Activated CD4-positive, alpha-beta T cell treated with anti-CD3 and anti-CD28 coated beads, Interleukin-2, amount 10 ng/mL, durations not matched to agents 24 days and 14 days (primary cell): ENCODE measurements at places on chromosomes 11 and 22. TPM values are rescaled to one million over a fixed set of nuclear protein-coding genes. Genes with fewer than 3 reads are reported as not detected.
A peak's percentile ranks its signal among the peaks of the same experiment; 100 is the strongest.

- no peak for DNase-seq
These were observed 676.8 kb downstream of the NTM start for GRCh38 chr11:132047167-132047566.

- no peak for DNase-seq
These were observed 13.2 kb downstream of the CCND1 start for GRCh38 chr11:69654001-69654659.

- DNase-seq: no peak
These were observed 3.0 kb downstream of the GAL start for GRCh38 chr11:68687311-68687710.

DNA sequence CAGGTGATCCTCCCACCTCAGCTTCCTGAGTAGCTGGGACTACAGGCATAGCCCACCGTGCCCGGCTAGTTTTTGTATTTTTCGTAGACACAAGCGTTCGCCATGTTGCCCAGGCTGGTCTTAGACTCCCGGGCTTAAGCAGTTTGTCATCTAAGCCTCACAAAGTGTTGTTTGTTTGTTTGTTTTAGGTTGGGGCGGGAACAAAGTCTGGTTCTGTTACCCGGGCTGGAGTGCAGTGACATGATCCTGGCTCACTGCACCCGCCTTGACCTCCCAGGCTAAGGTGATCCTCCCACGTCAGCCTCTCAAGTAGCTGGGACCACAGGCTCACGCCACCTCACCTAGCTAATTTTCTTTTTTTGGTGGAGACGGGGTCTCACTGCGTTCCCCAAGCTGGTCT, 12.6 kb downstream of the IRF7 start:
- DNase-seq: no peak

- no peak for DNase-seq
These were observed 533.5 kb downstream of the BUD13 start for GRCh38 chr11:116239247-116239646.

DNA sequence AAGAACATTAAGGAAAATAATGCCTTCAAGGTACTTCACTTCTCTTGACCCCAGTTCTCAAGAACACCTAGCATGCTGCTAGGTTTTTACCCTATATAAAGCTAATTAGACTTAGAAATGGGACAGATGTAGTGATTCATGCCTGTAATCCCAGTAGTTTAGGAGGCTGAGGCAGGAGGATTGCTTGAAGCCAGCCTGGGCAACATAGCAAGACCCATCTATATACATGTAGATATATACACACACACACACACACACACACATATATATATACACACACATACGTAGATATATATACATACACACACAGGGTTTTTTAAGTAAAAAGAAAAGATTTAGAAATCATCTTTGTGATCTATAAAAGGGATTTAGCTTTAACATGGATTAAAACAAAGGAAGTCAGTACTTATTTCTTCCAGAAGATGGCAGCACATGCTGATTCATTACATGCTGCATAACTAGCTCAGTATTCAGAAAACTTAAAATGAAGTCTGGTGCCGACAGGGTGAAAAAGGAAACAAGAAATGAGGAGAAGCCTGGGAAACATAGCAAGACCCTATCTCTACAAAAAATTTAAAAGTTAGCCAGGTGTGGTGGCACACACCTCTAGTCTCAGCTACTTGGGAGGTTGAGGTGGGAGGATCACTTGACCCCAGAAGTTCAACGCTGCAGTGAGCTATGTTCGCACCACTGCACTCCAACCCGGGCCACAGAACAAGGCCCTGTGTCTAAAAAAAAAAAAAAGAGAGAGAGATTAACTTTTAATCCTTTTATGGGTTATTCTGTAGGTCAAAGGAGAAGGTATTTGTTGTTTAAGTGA, 28.5 kb upstream of the RBX1 start:
- peak; percentile 83 for DNase-seq

- no peak for DNase-seq
These were observed 16.8 kb upstream of the OSBPL5 start for GRCh38 chr11:3181725-3182461.

- DNase-seq: no peak
These were observed 313.3 kb downstream of the NTM start for GRCh38 chr11:131683666-131684065.

DNA sequence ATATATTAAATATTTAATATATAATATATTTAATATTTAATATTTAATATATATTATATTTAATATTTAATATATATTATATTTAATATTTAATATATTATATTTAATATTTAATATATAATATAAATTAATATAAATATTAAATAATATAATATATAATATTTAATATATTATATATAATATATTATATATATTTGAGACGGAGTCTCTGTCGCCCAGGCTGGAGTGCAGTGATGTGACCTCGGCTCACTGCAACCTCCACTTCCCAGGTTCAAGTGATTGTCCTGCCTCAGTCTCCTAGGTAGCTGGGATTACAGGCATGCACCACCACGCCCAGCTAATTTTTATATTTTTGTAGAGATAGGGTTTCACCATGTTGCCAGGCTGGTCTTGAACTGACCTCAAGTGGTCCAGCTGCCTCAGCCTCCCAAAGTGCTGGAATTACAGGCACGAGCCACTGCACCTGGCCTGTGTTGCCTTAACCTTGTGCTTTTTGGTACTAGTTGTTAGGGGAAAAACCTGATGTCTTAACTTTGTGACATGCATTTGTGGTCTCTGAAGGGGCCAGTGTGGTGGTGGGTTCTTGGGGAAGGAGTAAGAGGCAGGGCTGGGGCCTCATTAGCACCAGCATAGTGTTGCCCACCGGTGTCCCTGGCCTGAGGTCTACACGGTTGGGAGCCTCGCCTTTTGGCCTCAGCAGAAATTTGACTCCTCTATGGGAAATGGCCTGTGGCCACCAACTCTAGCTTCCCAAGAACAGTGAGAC, 16.6 kb downstream of the SEC14L3 start:
- DNase-seq: no peak

Gene ANO5
- total RNA-seq: not detected in 2 replicates

Gene MPEG1
- total RNA-seq: not detected in 2 replicates

Gene BIK
- 1.7 and 2.5 TPM in 2 replicates for total RNA-seq

Gene USP2
- total RNA-seq: 0.09 and 0.35 TPM in 2 replicates

Gene CSRP3
- not detected in 2 replicates for total RNA-seq
